ENCODE measurements at places on chromosomes 1 and 21.

DNA sequence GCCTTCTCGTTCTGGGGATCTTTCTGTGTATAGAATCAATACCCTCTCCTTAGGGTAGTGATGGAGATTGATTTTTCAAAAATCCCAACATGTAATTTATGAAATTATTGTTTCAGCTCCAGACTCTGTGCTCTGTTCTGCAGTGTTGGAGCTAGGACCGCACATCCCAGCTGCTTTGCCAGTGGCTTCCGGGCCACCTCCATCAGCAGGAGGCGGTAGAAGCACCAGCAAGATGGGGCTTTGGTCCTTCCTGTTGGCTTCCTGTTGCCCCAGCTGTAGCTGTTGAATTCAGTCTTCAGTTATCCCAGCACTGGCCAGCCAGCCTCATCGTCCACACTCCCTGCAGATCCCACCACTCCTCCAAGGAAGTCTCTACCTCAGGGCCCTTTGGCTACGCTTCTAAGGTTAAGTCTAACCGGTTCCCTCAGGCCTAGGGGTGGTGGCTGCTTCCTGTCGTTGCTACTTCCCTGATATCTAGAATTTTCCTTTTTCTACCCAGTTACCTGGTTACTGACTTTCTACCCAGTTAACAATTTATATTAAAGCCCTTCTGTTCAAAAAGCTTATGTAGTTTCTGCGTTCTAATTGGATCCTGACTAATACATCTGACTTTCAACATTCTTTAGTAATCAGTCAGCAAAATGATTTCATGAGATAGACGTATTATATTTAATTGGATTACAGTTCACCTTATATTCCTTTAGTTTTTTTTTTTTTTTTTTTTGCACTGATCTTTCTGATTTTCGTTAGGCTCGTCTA lies 24.6 kb downstream of the GALNT2 start:
- no peak for DNase-seq

DNA sequence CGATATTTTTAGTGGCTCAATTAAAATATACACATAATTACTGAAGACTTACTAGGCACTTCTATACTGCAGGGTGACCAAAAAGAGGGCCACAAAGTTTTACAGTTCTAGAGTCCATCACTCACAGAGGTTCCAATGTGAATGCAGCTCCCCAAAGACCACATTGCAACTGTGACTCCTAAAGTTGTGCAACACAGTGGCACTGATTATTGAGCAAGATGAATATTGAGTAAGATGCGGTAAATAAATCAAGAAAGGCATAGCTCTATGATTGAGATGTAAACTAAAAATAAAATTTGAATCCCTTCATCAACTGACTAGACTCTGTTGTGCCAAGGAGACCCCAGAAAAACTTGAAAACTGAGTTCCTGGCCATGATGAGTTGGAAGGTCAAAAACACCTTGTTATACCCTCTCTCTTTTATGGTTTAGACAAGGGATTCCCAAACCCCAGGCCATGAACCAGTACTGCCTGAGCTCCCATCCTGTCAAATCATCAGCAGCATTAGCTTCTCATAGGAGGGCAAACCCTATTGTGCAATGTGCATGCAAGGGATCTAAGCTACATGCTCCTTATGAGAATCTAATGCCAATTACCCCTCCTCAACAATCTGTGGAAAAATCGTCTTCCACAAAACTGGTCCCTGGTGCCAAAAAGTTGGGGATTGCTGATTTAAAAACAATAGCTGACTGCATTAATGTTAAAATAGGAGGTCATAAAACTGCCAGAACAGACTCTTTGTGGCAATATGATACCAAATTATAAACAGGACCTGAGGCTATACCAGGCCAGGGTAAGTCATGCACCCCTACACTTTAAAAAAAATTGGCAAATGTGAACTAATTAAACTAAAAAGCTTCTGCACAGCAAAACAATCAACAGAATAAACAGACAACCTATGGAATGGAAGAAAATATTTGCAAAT lies 94.3 kb downstream of the ADGRL4 start:
- no peak for DNase-seq

DNA sequence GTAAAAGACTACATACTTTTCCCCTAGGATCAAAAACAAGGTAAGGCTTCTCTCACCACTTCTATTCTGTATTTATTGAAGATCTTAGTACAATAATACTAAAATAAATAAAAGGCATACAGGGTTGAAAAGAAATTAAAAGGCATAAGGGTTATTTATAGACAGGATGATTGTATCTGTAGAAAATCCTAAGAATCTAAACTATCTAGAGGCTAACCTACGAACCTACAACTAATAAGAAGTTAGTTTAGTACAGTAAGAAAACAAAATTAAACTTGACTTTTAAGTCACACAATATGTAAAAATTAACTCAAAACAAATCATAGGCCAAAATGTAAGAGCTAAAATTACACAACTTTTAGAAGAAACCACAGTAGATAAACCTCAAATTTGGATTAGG lies 50.4 kb upstream of the ADAM30 start:
- no peak for DNase-seq

GRCh38 chr1:221972276-221973235 lies 230.7 kb upstream of the DUSP10 start:
- no peak for DNase-seq

GRCh38 chr1:65247419-65248359 lies 61.7 kb upstream of the DNAJC6 start:
- no peak for DNase-seq

GRCh38 chr1:198072177-198072576 lies 84.6 kb upstream of the NEK7 start:
- DNase-seq, result no peak

DNA sequence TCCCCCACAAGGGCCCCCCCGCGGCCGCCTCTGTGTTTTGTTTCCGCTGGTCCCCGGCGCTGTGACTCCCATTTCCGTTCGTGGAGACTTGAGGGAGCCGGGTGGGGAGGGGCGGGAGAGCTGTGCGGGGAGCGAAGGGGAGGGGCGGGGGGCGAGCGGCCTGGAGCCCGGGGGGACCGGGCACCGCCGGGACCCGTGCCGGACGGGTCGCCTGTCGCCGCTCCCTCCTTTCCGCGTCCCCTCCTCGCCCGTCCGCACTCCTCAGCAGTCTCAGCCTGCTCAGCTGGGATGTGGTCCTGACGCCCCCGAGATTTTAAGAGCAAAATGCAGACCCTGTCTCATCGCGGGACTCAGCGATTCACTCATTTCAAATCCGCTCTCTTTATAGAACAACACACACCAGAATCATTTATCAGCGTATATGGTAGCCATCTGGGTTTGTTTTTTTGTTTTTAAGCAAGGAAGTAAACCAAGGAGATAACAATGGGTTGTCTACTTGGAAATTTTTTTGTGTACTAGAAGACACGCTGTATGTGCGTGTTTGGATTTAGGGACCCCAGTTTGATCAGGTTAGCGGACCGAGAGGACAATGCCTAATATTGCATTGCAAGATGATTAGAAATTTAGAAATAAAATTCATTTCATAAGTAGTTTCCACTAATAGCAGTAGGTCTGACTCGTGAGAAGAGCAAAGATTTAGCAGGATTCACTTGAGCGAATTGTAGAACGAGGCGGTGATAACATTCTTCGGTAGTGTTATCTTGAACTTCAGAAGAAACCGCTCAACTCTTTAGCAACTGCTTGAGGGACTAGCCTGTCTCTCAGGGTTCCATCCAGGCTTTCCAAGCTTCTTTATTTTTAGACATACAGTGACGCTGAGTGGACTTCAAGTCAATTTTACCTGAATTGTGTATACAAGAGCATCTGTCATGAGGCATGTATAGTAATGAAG lies 1.1 kb downstream of the GABPA start:
- DNase-seq, result no peak

DNA sequence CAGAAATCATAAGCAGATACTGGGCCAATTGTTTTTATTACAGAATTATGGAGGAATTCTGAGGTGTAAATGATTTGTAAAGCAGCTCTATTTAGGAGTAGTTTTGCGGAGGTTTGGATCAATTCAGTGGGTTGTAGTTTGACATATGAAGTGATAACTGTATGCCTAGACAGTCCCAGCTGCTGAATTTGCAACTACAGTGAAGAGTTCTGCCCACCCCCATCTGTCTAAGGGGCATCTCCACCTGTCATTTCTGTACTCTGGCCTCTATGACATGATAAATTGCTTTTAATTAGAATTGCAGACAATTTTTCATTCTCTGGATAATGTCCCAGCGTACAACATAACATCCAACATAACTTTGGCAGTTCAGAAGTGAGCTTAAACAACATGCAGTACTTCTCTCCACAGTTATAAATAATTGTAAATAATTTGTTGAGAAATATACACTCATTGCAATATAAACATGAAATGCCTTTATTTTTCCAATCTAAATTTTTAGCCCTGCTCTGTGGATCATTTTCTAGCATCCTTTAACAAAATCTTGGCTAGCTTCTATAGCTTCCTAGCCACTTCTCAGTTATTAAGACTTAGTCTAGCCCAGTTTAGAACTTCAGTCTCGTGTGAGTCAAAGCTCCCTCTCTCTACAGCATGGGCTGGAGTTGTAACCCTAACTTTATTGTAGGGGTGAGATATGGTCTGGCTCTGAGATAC lies 52.3 kb downstream of the PDE4B start:
- DNase-seq, result no peak

DNA sequence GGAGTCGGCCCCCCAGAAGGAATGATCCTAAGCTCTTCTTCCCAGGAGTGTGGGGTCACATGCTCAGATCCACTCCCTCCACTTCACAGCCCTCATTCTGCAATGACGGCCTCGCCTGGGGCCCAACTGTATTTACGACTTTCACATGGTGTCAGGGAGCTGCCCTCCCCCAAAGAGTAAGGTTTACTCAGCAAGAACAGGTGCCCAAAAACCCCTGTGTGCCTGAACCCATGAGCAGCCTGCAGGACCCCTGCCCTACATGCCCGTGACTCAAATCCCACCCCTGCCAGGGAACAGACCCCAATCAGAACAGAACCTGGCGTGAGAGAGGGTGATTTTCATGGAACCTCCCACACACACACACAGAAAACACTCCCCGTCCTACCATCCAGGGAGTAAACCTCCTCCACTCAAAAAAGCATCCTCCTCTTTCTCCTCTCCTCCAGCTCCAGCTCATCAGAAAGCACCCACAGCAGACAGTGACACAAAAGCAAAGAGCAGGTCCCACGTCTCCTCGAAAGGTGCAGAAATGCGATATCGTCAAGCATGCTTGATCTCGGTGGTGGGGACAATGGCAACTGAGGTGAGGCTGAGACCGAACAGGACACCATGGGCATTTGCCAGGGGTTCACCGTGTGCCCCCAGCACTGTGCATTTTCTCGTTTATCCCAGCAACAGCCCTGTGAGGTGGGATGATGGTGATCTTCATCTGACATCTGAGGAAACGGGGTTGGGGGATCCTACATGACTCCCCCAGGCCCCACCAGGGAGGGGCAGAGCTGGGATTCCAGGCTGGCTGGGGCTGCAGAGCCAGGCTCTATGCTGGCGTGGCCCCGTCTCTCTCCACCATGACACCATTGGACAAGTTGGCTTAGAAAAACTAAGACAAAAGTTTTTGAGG lies 397.9 kb downstream of the NPHP4 start:
- no peak for DNase-seq

- DNase-seq, result no peak
Measured at GRCh38 chr1:63411066-63411465, 43.6 kb downstream of the ALG6 start.

- no peak for DNase-seq
Measured at GRCh38 chr21:26972192-26972591, 5.3 kb upstream of the ADAMTS5 start.

DNA sequence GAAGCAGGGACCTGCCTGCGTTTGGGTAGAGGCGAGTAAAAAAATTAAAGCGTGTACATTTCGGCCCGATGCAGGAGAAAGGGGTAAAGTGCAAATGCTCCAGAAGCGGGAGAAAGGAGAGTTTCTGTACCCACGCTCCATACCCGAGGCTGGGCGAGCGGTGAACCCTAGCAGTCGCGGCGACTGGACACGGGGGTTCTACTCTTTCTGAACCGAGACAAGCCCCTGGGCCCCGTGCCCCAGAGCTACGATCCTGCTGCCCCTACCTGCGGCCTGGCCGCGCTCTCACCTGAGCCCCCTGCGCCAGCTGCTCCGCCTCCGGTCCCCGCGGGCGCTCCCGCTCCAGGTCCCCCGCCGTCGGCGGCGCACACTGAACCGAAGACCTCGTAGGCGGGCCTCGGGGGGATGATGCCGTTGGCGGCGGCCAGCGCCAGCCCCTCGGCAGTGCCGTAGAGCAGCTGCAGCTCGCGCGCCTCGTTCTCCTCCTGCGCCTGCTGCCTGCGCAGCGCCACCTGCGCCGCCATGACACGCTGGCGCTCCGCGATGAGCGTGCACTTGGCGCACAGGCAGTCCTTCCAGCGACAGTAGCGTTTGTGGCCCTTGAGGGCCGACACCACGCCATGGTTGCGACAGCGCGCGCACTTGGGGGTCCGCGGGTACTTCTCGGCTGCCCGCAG lies 2.4 kb downstream of the DMRTA2 start:
- DNase-seq, result peak; percentile 59

DNA sequence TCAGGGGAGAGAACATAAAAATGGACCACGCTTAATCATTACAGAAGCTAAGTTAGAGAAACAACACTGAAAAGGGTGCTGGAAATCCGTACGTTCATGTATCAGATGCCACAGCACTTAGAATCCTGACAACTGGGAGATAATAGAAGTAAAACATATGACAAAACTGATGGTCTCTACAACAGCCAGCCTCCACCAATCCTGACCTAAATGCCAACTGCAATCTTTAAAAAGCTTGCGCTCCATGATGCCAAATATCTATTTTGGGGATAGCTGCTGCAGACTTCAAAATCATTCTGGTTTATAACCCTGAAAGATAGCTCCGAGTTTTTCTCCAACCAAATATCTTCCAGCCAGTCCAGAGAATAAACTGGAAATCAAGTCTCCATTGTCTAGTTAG lies 178.3 kb downstream of the RERE start:
- DNase-seq, result no peak

GRCh38 chr1:218447010-218447689 lies 102.0 kb downstream of the TGFB2 start:
- DNase-seq, result no peak

DNA sequence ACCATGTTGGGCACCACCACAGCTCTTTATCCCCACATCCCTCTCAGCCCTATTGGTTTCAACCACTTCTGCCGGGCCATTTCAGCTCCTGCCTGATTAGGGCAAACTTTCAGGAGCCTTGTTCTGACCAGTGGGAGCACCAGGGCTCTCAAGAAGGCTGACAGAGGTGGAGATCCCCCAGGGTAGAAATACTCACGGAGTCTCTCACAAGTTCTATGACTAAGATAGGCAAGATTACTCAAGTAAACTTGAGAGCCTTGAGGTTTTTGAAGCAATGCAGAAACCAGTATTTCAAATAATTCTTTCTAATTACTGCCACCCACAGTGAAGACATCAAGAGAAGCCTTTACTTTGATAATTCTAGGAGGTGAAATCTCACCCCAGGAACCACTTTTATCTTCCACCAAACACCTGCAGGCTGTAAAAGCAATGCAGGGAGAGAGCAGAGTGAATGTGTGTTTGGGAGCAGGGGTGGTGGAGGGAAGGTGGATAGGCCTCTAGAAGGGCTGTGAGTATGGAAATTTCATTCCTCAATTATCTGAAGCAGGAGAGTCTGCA lies 6.6 kb upstream of the PTCH2 start:
- no peak for DNase-seq
